ENCODE measurements at places on chromosomes 2 and 18.
A peak's percentile ranks its signal among the peaks of the same experiment; 100 is the strongest.

GRCh38 chr2:120842456-120843439 lies 107.1 kb downstream of the GLI2 start:
- DNase-seq: no peak

DNA sequence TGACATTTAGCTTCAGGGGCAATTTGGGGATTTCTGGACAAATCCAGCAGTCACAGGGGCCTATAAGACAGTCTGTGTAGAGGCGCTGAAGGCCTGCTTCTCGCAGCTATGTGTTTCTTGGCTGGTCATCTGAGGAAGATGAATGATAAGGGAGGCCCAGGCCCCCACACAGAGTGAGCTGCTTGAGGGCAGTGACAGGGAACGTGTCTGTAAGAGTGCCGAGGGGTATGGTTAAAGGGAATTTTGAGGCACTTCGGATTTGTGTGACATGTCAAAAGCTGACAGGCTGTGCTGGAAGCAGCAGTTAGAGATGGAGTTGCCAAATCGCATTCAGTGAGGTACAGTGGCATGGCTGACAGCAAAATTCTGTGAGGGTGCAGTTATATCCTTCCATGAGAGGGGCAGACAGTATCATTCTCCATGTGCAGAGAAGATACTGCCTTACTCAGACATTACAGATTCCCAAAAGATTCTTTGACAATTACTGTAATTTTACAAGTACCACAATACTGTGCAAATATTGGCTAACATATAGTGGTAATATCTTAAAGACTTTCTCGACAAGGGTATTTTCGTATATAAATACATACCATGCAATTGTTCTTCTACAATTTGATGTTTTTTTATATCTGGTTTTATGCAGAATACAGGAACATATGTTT lies 74.0 kb downstream of the CERS6 start:
- DNase-seq: no peak

GRCh38 chr2:106053581-106053980 lies 140.5 kb downstream of the UXS1 start:
- no peak for DNase-seq

DNA sequence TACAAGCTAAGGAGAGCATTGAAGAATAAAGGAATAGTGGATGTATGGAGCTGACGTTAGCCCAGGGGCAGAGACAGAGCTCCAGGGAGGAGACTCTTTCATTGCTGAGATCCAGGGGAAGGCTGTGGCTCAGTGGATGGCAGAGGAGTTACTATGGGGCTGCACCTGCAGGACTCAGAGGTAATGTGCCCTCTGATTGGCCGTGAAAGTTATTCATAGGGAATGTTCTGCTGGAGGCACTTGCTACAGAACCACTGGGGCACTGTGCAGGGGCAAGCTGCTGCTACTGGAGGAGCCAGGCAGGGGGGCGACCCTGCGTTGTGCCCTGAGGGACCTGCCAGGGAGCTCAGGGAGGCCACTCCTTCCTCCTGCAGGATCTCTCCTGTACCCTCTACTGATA lies 199.2 kb downstream of the PTPRM start:
- DNase-seq: no peak

- peak; percentile 93 for DNase-seq
Measured at GRCh38 chr2:106193977-106194778, at the start of gene UXS1. TSS of gene UXS1 (minus strand) at chr2:106194301. CDS start at chr2:106194241, 60 bp downstream.

DNA sequence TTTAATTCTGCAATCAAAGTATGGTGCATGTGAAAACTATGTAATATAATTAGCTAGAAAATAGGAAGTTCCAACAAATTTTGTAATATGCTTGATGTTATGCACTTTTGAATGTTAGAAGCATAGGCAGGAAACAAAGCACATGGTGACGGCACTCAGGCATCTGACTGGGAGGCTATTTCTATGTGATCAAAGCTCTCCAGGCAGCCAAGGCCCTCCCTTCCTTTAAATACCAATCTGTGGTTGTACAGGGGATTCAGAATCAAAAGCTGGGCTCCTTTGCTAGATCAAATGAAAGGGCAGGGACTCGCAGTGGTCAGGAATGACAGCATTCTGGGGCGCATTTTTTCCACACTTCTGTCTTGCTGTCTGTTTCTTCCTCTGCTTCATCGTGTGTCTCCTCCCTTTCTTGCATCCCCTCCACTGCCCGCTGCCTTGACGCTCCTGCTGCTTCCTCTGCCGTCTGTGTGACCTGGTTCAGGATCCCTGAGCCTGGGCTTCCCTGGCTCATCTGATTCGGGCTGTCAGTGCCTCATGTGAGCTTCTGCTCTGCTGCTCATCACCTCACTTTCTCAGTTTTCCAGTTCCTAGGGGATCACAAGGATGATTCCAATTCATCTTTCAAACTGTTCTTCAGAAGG lies 30.9 kb downstream of the TMEM182 start:
- DNase-seq: no peak

DNA sequence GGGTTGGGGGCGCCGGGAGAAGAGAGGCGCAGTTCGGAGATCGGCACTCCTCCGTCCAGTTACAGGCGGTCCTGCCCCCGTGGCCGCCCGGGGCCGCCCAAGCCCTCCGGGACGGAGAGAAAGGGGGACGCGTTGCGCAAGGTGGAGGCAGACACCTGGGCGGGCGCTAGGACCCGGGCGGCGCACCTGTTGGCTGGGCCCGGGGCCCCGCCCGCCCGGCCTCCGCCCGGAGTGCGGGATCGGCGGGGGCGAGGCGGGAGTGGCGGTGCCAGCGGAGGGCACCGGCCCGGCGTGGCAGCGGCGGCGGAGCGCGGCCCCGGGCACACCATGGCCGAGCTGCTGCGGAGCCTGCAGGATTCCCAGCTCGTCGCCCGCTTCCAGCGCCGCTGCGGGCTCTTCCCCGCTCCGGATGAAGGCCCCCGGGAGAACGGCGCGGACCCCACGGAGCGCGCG lies at the start of gene SGPP2:
Gene SGPP2 (plus strand): TSS at position 268 of the 453 bp plus-strand sequence. CDS start 60 bp downstream, at position 328.
- DNase-seq: no peak

- no peak for DNase-seq
Measured at GRCh38 chr2:12071318-12071717, 324.9 kb downstream of the LPIN1 start.

DNA sequence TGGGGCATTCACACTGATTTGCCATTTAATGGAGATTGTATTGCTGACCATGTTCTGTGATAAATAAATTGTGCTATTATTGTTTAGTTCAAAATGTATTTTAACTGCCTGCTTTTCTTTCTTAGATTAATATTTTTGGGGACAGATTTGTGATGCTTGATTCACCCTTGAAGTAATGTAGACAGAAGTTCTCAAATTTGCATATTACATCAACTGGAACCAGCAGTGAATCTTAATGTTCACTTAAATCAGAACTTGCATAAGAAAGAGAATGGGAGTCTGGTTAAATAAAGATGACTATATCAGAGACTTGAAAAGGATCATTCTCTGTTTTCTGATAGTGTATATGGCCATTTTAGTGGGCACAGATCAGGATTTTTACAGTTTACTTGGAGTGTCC lies 1.8 kb downstream of the DNAJC10 start:
- no peak for DNase-seq

DNA sequence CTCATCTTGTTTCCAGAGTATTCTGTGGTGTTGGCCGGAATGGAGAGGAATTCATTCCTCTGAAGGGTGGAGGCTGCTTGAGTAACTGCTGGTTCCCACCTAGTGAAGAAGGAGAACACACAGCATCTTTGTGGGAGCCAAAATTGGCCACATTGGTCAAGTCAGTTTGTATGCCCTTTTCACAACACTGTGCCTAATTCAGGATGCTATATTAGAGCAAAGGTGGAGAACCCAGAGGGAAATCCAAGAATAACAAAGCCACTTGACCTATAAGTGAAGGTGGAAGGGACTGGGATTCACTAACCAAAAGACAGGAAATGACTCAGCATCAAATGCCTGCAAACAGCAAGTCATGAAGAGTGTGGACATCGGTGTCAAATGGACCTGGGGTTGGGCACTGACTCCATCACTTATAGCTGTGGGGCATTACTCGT lies 27.3 kb upstream of the MLPH start:
- DNase-seq: no peak

- DNase-seq: no peak
Measured at GRCh38 chr2:40827392-40827791, 375.5 kb upstream of the SLC8A1 start.

DNA sequence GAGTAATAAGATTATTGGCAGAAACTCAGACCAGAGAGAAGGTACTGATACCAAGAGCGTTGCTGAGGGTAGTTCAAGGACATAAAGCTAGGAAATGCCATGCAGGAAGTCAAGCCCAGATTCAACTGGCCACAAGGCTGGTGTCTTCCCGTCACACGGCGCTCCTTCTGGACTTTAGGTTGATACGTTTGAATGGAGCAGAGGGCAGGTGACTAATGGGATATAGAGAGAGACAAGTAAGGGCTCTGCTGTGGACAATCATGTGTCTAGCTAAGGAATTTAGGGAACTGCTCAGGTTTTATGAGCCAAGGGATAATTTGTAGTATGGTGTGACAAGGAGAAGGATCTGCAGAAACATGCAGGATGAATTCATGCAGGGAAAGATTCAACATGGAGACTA lies 83.9 kb upstream of the MC2R start:
- DNase-seq: no peak

GRCh38 chr2:168641636-168642035 lies 160.8 kb upstream of the NOSTRIN start:
- no peak for DNase-seq

DNA sequence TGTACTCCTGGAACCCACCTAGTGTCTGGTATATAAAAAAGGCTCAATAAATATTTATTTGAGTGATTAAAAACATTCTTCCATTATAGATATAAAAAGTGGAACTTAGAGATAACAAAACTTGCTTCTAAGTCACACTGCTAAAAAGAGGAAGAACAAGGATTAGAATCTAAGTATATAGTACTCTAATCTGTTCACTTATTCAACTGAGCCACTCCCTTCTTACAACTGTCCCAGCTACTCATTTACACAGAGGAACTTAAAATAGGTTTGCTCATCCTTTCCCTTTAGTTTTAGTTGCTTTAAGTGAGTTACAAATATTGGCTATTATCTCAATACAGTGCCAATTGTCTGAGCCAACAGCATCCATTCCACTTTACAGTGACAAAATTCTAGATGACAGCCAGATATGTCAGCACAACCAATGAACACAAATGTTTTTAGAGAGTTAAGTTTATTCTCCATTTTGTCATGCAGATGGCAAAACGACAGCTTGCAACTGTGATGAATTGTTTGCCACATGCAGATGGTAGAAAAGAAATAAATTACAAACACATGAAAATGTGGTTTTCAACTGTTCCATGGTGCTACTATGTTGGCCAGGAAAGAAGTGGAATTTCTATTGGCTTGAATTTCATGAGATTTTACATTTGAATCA lies 280.7 kb upstream of the ZC3H15 start:
- peak; percentile 16 for DNase-seq

DNA sequence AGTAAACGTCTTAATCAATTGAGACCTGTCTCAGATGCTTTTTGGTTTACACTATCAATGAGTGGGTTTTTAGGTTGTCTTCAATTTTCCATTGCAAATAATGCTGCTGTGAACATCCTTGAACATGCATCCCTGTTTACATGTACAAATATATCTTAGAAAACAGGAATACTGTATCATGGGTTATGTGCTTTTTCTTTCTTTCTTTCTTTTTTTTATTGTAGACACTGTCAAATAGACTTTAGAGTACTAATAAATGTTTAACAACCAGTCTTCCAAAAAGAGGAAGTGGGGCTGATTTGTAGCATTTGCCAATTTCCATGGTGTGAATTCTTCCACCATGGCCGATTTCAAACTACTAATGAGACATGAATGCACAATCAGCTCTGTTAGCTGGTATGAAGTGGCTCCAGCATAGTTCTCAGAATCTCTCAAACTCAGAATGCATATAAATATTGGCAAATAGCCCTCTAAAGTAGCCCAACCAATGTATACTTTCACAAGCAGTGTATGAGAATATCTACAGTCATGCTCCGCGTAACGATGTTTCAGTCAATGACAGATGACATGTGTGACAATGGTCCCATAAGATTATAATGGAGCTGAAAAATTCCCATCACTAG lies 50.3 kb upstream of the B3GNT2 start:
- DNase-seq: no peak

DNA sequence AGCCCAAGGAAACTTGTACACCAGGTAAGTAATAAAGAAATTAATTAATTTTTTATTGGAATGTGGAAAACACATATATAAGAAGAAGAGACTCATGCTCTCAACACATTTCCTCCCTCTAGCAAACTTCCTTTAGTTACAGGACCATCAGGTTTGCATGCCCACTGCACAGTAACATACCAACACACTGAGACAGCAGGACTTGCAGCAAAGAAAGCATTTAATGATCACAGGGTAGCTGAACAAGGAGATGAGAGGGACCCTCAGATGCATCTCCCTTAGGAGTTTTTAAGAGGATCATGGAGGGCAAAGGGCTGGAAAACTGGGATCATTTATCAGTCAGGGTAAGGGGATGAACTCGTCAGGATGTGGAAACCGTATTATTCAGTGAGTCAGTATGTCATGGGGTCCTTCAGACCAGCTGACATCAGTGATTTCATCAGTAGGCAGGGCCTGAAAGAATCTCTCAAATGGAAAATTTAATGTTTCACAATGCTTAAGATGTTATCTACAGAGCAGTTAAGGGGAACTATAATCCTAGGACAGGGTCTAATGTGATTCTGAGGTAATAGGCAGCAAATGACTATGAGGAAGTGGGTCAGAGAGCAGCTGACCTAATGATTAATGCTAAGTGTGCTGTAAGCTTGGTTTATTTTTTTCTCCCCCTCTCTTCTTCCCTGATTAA lies 193.8 kb upstream of the RND3 start:
- DNase-seq: no peak

GRCh38 chr2:213733893-213734292 lies 449.6 kb downstream of the SPAG16 start:
- DNase-seq: no peak

GRCh38 chr2:85663594-85664565 lies 4.1 kb downstream of the SFTPB start:
- no peak for DNase-seq

GRCh38 chr18:61132031-61132430 lies 201.2 kb upstream of the CDH20 start:
- no peak for DNase-seq

GRCh38 chr2:52862801-52863200 lies 904.8 kb upstream of the CHAC2 start:
- no peak for DNase-seq

DNA sequence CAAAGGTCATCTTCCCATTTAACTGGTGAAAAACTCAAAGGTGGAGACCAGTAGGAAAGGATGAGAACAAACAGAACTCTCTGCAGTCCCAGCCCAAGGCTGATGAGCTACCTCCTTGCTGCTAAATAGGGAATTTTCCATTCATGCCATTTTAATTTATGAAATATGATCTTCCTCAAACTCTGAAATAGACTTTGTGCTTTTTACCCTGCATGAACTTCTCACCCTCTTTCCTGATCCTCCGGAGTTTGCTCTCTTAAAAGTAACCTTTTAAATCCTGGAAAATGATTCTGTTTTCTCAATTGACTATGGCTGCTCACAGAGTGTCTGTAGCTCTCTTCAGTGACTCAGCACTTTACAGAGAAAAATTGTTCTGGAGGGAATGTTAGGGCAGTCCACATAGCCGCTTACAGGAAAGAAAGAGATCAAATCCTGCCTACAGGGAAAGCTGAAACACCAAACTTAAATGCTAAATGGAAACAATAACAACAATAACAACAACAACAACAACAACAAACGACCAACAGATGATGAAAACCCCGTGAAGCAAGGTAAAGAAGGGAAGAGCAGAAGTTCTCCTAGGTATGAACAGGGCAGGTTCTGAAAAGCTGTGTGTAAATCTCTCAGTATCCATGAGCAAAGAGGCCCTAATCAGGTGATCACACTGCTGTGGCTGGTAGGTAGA lies 79.8 kb upstream of the SESTD1 start:
- no peak for DNase-seq

GRCh38 chr2:24076849-24077534 lies 866 bp upstream of the SF3B6 start:
- DNase-seq: no peak

All from NCI-H1694 treated with DMSO at 0.1 percent for 48 hours (cell line).